ENCODE measurements at places on chromosomes 7 and 10.
A peak's percentile ranks its signal among the peaks of the same experiment; 100 is the strongest.

DNA sequence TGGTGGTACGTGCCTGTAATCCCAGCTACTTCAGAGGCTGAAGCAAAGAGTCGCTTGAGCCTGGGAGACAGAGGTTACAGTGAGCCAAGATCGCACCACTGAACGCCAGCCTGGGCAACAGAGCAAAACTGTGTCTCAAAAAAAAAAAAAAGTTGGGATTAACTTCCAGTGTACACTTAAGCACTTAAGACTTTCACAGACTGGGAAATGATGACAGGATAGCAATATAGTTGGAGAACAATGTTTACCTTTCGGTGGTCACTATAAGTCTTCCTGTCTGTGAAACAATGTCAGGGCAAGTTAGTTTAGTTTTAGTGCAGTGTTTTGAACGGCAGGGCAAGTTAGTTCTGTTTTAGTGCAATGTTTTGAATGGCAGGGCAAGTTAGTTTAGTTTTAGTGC, 130.2 kb downstream of the TPST1 start:
- DNase-seq = no peak

GRCh38 chr10:79397575-79398303, 47.7 kb downstream of the ZCCHC24 start:
- DNase-seq = no peak

- no peak for DNase-seq
Measured at GRCh38 chr10:72333112-72334015, 21.4 kb downstream of the DNAJB12 start.

- DNase-seq = no peak
Measured at GRCh38 chr7:96424411-96424810, 102.5 kb upstream of the SLC25A13 start.

GRCh38 chr10:29714096-29714874, 79.5 kb upstream of the SVIL start:
- DNase-seq = no peak

- no peak for DNase-seq
Measured at GRCh38 chr10:22978918-22979317, 51.1 kb downstream of the ARMC3 start.

- no peak for DNase-seq
Measured at GRCh38 chr7:3991731-3992231, 690.3 kb upstream of the FOXK1 start.

DNA sequence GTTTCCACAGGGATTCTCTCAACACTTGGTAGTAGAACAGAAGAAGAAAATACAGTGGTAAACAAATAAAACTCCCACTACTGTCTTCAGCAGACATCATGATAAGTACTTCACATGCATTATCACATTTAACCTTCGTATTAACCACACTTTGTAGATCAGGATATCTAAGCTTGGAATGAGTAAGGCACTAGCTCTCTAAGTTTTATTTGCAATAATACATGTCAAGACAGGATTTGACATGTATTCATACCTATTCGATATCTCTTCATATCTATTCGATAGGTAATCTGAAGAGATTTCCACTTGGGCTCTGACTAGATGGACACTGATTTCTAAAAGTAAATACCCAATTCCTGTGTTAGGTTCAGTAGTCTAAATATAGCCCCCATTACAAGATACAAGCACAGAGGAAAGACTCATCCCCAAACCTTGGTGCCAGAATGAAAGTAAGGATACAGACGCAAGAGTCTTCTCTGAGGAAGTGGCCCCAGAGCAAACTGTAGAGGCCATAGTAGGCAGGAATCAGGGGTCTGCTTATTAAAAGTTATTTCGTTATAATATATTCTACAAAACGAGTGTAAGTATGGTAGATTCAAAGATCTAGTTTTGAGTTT, 58.4 kb downstream of the FOXP2 start:
- DNase-seq = no peak

GRCh38 chr7:107318523-107319160, 149.8 kb downstream of the HBP1 start:
- DNase-seq = no peak

DNA sequence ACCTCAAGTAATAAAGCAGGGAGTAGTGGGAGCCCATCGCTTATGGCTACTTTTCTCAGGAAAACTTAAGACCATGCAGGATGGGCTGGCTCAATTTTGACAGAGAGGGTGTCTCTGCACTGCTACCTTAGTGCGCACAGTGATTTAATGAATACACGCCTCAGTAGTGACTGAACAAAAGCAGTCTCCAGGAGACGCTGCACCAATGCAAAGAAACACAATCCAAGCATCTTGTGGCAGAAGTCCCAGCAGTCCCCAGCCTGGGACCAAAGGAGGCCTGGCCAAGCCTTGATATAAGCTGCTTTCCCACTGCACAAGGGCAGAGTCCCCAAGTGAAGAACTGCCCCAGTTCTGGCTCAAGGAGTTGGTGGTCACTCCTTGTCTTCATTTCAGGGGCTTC, 368.9 kb downstream of the KCNMA1 start:
- DNase-seq = no peak

- no peak for DNase-seq
Measured at GRCh38 chr10:33657154-33657908, 322.9 kb upstream of the NRP1 start.

GRCh38 chr10:67818323-67818722, 19.7 kb downstream of the DNAJC12 start:
- DNase-seq = no peak

GRCh38 chr7:18096087-18096486, 68.4 kb upstream of the PRPS1L1 start:
- no peak for DNase-seq

DNA sequence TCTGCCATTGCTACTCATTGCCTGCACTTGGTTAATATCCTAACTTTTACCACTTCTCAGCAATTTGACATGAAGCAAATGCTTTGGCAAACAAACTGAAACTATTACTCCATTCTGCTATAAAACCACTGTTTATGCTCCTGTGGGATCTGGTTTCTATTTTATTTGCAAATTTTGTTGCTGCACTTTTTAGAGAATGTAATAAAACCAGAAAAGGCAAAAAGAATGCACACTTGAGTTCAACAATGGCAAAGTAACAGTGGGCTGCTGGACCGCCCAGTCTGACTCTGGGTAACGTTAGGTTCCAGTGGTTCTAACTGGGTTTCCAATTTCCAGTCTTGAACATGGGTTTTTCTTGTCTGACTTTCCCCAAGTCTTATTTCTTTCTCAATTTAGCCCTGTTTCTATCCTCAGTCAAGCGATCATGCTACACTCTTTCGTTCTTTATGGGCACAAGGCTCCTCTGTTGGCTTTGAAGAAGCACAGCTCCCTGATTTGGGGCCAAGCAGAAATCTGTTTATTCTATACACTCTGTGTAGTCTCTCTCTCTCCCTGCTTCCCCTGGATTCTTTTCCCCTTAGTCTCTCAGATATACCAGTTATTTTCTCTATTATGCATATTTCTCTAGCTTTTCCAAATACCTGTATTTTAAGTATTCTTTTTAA, 129.2 kb upstream of the FAM3C start:
- no peak for DNase-seq

DNA sequence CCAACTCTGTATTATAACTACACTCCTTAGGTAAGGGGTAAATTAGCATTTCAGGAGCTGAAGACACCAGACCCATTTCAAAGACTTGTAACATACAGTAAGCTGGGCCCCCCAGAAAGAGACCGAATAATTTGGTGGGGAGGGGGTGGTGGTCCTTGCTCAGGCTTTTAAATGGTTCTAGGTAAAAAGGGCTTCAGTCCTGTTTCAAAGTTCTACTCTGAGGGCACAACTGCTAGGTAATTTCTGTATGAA, 73.0 kb downstream of the RTKN2 start:
- no peak for DNase-seq

GRCh38 chr10:118595598-118596425, at the start of gene PRLHR:
PRLHR (minus strand) TSS chr10:118595648; CDS start chr10:118595244, 404 bp downstream.
- peak; percentile 9 for DNase-seq

GRCh38 chr7:55690-56248, 136.6 kb upstream of the FAM20C start:
- no peak for DNase-seq

DNA sequence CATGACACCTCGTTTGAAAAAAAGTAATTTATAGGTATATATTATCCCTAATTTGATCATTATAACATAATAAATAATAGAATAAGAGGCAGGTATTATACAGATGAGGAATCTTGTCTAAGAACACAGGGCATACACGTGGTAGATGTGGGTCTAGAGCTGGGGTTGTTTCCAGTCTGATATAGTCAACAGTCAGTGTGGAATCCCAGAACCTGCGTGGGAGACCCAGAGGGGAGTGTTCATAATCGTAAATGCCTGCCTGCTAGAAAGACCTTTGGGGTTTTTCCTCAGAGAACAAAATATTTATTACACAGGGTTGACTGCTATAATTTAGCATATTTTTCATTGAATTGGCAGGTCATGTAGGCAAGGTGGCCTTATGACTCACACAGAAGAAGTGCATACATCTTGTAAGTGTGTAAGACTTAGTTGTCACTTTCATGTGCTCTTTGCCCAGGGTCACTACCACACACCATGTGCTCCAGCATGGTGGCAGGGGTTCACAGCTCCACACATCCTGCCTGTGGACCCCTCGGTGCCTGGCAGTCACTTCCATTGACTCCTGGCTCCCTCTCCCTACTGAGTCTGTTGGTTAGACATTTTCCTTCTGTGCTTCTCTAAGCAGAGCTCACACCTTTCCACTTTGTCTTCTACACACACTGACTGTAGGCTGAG, 94.9 kb upstream of the IKZF1 start:
- DNase-seq = no peak

DNA sequence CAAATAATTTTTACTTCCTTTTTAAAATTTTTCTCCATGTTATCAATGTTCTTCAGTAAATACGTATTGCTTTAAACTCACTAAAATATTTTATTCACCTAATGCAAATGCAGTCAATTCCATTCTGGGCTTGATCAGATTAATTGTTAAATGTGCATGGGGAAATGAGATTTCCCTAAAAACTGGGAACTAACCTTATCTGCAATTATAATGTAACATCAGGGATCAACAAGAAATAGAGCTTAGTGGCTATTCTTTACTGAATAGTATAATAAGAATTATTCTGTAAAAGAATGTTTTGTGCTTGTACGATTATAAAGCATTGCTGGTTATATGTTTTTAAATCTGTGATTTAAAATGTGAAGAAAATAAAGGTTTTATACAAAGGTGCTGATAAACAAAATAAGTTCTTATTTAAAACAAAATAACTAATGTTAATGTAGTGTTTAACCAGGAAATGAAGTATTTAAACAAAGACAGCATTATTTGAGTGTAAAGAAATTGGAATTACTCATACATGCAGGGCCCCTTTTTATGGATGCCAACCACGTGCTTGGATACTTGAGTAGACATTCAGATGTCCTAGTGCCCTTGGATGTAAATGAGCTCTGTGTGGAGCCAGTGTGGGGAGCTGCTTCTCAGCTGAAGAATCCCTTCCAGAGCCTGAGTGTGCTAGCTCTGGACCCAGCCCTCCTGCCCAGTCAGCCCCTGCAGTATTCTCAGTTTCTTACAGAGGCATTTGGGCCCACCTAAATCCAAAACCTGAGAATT, 84.2 kb downstream of the REEP3 start:
- DNase-seq = no peak

DNA sequence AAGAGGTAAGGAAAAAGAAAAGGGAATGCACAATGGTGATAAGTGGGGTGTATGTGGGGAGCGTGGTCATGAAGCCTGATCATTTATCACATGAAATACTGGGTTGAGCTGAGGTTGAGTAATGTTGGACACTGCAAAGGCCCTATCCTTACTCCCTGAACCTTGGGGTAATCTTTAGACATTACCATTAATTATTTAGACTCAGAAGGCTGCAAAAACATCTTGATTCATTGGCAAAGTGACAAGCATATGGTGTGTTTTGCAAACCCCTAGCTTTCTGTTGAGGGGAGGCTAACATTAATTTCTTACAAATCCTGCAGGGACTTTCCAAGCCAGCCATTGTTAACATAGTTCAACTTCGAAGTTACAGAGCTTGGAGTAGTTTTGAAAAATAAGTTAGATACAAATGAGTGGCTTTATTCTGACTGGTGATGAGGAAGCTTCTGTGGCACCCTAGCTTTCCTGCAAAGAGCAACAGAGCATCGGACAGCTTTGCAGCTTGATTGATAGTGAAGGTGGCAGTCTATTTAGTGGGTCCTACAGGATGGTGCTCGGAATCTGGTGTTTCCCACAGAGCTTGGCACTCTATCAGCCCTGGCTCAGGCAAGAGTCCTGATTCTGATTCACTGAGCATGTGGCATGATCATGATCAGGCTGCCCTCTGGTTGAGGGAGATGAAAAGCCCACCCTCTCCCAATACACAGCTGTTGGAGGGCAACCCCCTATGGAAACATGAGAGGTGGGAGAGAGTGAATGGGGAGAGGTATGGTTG, 153.7 kb upstream of the NPVF start:
- DNase-seq = no peak

- no peak for DNase-seq
Measured at GRCh38 chr7:92881091-92881485, 44.7 kb upstream of the CDK6 start.

DNA sequence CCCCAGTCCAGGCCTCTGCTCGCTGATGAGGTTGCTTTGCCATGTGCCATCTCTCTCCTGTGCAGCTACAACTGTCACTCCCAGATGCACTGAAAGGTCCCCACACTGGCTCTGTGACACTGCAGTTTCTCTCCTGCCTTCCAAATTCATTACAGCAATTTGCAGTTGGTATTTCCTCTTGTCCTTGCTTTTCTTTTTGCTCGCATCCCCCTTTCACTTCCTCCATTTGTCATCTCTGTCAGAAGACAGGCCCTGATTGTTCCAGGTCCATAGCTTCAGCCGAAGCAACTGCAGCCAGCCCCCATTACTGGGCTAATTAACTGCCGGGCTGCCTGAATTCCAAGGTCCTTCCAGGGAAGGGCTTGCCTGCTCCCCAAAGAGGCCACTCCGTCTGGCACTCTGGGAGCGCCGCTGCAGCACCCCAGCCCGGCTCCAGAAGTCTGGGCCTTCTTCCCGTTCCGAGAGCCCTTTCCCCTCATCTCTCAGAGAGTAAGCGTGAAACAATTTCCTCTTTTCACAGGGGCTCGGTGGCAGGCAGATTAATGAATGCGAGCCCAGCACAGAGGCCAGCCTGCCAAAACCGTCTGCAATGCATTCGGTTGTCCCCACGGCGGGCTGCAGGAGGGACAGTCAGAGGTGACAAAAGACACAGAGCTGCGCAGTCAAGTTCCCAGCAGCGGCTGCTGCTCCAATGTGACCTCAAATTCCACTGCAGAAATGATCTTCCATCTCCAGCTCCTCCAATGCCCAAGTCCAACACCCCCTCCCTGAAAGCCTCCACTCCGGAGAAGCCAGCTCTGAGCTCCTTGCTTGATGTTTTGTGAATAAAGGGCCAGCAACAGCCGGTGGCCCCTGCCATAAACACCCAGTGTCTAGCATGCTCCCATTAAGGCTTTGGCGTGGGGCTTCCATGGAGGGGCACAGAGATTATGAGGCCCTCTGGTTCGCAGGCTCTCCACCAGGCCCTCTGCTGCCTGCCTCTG, 279.4 kb upstream of the HABP2 start:
- no peak for DNase-seq
